Spleen (tissue), 13 donors: ENCODE measurements at places on chromosomes 7 and 10. TPM values are rescaled to one million over a fixed set of nuclear protein-coding genes. Genes with fewer than 3 reads are reported as not detected.

The NPC1L1 gene
- total RNA-seq: not detected

The TMEM176A gene
- 39.4 TPM for total RNA-seq

The CDC14C gene
- not detected for total RNA-seq

The ZYX gene
- 242 TPM for total RNA-seq

The ANKRD1 gene
- total RNA-seq: 0.83 TPM

The EBF3 gene
- total RNA-seq: 0.20 TPM

The DRGX gene
- total RNA-seq: not detected

The SLC26A4 gene
- total RNA-seq: 0.75 TPM

The NME8 gene
- total RNA-seq: 1.0 TPM

The IRF5 gene
- total RNA-seq: 50.8 TPM

The ZNF117 gene
- 13.8 TPM for total RNA-seq

The STEAP1 gene
- 7.9 TPM for total RNA-seq
